Stimulated activated CD8-positive, alpha-beta memory T cell treated with anti-CD3 and anti-CD28 coated beads, Interleukin-2, amount 100 ng/mL, for 1 hour (primary cell): ENCODE measurements at places on chromosomes 16 and 17.

DNA sequence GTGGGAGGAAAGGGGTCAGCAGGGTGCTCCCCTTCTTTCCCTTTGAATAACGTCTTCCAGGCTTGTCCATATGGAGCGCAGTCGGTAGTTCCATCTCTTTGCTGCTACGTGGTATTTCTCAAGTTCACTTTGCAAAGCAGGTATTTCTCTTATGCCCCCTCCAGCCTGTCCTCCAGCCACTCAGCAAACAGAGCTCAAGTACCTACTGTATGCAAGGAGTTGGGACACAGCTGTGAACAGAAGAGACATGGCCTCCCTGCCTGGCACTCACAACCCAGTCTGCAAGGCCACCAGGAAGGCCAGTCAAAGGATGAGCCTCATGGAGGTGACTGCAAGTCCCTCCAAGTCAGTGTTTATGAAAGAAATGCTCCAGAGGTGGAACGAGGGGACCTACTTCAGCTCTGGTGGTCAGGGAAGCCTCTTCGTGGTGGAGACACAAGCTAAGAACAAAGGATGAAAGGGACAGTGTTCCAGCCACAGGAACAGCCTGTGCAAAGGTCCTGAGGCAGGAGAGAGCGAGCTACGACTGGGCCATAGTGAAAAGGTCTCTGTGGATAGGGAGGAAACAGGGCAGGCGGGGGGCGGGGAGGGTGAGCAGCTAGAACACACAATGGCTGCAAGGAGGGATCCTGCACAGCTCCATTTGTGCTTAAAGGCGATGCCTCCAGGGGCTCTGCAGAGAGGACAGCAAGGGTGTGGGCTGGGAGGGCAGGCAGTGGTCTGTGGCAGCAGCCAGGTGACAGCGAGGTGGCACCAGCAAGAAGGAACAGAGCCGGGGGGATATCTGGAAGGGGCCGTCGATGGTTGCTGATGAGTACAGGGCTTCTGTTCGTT is 32.6 kb downstream of the PPL start:
- no peak for DNase-seq

DNA sequence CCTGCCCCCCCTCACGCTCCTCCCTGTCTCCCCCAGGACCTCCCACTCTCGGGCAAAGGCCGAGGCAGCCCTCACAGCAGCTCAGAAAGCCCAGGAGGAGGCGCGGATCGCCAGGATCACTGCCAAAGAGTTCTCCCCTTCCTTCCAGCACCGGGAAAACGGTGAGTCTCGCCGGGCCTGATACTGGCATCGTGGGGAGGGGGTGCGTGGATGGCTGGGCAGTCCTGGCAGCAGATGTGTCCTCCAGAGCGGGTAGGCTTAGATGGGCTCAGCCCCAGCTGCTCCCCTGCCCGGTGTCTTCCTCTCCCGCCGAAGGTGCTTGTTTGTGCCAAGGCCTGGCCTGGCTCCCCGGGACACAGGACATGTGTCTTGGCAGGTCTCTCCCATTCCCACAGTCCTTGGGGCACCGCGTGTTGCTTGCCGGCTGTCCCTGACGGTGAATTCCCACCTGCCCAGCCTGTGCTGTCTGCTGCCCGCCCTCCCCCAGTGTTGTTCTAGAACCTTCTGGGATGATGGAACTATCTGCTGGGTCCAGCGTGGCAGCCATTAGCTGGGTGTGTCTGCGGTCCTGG is 81.6 kb downstream of the KLHDC4 start:
- no peak for DNase-seq

GRCh38 chr17:56172517-56172982 is 19.3 kb downstream of the ANKFN1 start:
- DNase-seq = no peak

GRCh38 chr16:82005027-82005830 is 6.0 kb downstream of the SDR42E1 start:
- DNase-seq = no peak

DNA sequence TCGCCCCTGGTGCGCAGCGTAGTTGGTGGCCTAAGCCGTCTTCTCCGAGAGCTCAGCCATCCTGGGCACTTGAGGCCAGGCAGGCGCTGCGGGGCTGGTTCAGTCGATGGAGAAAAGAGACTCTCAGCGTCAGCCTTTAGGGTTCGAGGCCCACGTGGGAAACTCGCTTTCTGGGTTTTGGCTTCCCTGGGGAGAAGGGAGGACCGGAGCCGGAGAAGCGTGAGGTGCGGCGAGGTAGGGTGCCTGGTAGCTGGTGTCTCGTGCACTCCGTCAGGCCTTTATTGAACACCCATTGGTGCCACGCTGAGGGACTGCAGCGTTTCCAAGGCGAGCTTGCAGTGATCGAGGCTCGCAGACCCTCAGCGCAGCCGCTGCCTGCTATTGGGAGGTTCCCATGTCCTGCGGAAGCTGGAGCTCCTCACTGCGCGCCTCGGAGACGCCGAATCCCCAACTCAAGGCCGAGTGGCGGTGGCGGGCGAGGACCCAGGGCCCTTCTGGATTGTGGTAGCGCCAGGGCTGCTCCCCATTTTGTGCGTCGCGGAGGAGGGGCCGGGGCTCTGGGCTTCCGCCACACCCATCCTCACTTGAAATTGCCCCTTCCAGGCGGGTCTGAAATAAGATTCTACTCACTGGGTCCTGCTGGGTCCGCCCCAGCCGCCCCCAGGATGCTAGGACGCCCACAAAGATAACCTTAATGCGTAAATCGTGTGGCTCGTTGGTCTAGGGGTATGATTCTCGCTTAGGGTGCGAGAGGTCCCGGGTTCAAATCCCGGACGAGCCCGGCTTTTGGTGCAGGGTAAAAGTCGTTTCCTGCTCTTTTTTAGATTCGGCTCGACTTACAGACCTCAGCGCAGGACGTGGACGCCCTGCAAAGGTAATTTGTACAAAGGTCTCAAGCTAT is 1.2 kb downstream of the OR1F1 start:
- no peak for DNase-seq

DNA sequence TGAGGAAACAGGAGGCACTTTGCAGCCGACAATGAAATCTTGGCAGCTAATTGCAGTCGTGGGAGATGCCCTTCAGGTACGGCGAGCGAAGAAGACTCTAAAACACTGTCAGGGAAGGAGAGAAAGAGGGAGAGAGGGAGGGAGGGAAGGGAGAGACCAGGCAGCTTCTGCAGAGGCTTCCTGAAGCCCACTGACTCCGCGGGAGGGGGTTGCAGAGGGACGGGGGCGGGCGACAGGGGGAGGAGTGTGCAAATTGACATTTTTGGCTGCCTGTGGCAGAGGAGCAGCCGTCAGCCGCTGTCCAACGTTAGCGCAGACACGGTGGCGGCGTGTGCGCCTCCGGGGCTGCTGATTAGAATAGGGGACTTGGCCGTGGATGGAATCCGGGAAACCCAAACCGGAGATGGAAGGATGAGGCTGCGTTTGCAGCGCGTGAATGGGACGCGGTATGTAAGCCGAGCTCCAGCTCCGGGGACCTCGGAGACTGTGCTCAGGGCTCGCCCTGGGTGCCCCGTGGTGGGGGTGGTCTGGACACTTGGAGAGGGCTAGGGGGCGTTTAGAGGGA is 849.1 kb upstream of the RBFOX1 start:
- no peak for DNase-seq

GRCh38 chr17:4939546-4939795 is 375 bp downstream of the SLC25A11 start:
- DNase-seq = no peak

DNA sequence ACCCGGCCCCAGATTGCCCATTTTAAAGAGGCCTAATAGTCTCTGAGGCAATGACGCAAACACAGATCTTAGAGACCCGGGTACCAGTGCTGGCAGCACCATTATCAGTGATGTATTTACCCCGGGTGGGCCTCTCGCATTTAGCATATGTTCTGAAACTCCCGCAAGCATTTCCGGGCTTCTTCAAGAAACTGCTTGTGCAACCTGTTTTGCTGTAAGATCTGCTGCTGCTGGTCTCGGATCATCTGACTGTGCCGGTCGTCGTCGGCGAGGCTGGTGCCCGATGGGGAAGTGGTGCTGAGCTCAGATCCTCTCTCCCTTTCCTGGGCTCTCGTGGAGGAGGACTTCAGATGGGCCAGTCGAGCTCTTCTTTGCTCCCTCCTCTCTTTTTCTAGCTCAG is 12.5 kb downstream of the CEP295NL start:
- DNase-seq = no peak

GRCh38 chr17:4261452-4261851 is 2.3 kb downstream of the ANKFY1 start:
- no peak for DNase-seq

- DNase-seq = no peak
These were observed 72.6 kb downstream of the FBXL20 start for GRCh38 chr17:39328815-39329214.

DNA sequence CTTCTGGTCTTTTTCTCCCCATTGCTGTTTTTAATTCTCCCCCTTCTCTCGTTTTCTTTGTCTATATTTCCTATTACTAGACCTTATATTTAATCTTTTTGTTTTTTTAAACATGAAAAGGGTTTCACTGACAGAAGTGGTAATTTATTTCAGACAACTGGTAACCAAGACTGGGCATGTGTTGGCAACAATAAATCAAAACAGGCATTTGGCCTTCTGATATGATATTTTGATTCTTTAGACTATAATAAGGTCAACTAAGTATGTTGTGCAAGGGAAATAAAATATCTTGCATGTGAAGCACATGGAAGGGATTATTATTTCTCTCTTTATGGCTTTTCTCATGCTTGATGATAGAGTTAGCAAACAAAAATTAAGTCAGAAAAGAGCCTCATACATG is 34.6 kb downstream of the AP2B1 start:
- DNase-seq = no peak
